Hematopoietic multipotent progenitor cell treated with erythropoietin and hydrocortisone succinate and interleukin-3 and kit ligand, for 17 days (in vitro differentiated cells): ENCODE measurements at places on chromosomes 2 and 18.

DNA sequence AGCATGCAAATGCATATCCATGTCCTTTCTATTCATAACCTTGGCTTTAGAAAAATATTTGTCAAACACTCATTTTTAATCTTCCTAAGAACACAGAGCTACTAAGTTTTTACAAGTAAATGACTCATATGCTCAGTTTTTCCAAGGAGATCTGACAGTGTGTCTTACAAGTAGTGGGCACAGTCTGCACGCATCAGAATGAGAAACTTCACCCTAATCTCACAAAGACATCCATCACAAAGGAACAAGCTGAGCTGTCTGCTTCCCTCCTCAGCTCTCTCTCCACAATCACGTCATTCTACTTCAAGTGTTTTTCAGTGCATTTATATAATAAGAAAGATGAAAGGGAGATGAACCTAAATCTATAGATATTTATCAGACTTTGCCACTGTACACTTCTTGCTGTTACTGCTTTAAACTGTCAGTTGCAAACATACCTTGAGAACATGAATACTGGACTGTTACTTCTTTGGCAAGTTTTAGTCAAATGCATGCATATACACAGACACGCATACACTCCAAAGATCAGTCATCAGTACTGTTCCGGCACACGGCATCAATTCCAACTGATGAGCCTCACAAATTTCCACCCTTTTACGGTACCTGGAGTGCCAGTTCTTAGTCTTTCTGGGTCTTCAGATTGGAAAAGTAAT, 75.7 kb downstream of the RBMS1 start:
- DNase-seq: no peak

GRCh38 chr2:138116456-138116855, 152.2 kb downstream of the HNMT start:
- DNase-seq: no peak

DNA sequence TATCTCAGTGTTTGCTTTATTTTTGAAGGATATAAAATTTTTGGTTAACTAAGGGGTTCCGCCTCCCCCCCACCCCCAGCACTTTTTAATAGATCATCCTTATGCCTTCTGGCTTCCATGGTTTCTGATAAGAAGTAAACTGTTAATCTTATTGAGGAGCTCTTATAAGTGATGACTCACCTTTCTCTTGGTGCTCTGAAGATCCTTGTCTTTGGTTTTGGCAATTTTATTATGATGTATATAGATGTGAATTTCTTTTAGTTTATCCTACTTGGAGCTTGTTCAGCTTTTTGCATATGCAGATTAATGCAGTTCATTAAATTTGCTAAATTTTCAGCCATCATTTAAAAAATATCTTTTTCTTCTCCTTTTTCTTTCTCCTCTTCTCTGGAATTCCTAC, 91.7 kb upstream of the CTAGE1 start:
- DNase-seq: no peak

DNA sequence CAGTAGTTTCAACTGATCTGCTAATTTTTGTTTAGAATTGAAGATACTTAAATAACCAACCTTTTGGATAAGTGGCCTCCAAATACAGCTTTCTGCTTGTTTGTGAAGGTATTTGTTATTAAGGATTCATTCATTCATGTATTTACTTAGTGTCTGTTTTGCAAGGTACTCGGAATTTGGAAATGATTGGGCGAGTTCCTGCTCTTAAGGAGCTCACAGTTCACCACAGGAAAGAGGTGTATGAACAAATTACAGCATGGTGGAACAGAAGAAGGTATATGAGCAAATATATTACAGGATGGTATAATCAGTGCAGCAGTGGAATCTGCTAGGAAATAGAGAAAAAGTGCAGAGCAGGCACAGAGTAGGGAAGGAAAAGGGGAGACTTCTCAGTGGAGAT, 4.5 kb downstream of the ACSL3 start:
- DNase-seq: no peak

- no peak for DNase-seq
Measured at GRCh38 chr2:36587101-36587500, 10.9 kb downstream of the FEZ2 start.

GRCh38 chr2:121284463-121285449, at the start of gene TFCP2L1:
TFCP2L1 (minus strand) TSS chr2:121285202; CDS start chr2:121285109, 93 bp downstream.
- DNase-seq: no peak

- no peak for DNase-seq
Measured at GRCh38 chr2:182858671-182859070, 7.8 kb downstream of the FRZB start.

- DNase-seq: no peak
Measured at GRCh38 chr2:75053484-75054112, 95.2 kb downstream of the POLE4 start.
